ENCODE measurements at places on chromosomes 4 and X.

- no peak for DNase-seq
Observed at GRCh38 chr4:100083289-100083688, 107.0 kb downstream of the DDIT4L start.

- no peak for DNase-seq
Observed at GRCh38 chrX:81304563-81304962, 102.7 kb downstream of the SH3BGRL start.

DNA sequence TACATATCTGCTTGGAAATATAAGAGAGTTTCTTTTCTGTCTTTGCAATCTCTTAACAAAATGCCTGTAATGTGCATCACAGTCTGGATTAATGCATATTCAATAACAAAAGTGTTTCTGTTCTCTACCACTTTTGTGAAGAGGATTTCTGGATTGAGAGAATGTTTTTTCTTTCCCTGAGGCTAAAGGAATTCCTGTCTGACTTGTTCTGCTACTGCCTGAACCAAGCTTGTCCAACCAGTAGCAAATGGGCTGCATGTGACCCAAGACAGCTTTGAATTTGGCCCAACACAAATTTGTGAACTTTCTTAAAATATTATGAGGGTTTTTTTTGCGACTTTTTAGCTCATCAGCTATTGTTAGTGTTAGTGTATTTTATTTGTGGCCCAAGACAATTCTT, 1133.9 kb downstream of the SH3BGRL start:
- no peak for DNase-seq

DNA sequence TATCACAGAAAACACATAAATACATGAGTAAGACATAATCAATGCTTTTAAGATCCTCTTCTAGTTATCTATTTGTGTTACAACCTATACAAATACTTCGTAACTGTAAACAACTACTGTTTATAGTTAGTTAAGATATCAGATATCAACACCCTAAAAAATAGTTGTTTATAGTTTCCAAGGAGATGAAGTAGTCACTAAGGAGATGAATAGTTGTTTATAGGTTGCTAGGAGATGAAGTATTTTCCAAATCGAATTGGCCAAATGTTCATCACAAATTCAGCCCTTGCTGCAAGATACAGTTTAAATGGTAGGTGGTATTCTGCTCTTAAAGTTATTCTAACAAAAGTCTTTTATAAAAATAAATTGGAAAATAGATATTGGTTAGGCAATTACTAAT, 618.2 kb upstream of the PCDH10 start:
- DNase-seq: peak; percentile 58

DNA sequence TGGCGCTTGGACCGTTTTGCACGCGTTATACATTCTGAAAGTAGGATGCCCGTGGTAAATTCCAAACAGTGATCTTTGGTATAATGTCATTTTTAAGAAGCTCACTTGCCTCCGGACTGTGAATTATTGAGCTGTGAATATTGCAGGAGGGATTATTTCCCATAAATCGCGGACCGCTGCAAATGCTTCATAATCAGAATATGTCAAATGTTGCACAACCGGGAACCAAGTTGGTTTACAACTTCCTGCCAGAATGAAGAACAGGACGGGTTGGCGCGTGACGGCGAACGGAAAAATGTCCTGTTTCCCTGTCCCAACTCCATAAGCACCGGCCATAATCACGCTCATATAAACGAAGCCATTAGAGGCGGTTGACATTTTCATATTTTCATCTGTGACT, 67.6 kb downstream of the SHOX start:
- no peak for DNase-seq

- DNase-seq: no peak
Observed at GRCh38 chr4:151960449-151961230, 199.8 kb upstream of the GATB start.
